ENCODE measurements at places on chromosomes 16 and 17.

DNA sequence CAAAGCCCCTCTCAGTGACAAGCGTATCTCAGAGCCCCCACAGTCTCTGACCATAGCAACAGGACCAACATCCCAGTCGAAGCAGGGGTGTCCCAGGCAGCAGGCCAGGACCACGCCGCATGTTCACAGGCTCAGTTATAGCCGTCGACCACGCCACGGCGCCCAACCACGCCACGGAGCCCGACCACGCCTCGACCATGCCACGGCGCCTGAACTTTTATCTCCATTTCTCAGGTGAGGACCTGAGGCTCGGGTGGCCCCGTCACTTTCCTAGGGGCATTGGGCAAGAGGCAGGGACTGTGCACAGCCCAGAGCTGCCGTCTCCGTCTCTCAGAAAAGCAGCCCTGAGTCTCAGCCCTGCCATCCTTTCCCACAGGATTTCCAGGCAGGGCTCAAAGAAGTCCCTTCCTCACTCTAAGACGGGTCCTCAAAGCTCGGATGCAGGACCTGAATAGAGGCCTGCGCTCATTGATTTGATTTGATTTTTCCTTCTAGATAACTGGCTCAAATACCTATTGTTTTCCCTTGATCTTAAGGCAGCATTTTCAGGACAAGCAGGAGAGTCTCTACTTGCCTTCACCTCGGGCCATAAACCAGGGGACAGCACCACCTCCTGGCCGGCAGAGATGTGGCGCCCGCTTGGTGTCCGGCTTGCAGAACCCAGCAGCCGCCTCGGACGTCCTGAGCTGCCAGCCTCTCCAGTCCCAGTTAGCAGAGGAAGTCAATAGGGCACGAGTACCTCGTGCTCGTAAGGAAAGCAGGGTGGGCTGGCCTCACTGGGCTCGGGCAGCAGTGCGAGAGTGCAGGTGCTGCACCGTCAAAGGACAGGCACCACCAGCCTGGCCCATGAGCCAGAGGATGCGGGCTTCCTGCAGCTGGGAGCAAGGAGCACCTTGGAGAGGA lies 38.8 kb downstream of the C16orf95 start:
- DNase-seq: peak; percentile 38

DNA sequence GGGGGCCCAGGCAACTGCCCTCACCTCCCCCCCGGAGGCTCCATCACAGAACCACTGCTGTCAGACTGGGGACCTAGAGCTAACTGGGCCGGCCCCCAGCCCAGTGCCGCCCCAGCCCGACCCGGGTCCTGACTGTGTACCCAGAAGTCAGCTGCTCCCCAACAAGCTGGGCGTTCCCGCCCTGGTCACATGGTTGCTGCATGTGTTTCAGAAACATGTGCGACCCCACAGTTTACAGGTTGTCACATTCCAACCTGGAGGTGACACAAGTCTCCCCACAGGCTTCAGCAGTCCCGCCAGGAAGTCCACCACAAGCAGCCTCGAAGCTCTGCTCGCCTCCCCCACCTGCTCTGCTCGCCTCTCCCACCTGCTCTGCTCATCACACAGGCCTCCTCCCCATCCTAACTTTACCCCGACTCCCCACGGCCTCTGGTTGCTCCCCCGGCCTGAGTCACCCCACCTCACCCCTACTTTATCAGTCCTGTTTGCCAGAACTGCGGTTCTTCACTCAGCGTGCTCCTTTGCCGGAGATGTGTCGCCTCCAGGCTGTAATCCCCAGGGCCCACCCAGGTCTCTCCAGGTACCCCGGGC lies 968 bp downstream of the MRPL28 start:
- no peak for DNase-seq

- DNase-seq: no peak
Measured at GRCh38 chr17:45287526-45288500, 25.9 kb upstream of the SPATA32 start.

DNA sequence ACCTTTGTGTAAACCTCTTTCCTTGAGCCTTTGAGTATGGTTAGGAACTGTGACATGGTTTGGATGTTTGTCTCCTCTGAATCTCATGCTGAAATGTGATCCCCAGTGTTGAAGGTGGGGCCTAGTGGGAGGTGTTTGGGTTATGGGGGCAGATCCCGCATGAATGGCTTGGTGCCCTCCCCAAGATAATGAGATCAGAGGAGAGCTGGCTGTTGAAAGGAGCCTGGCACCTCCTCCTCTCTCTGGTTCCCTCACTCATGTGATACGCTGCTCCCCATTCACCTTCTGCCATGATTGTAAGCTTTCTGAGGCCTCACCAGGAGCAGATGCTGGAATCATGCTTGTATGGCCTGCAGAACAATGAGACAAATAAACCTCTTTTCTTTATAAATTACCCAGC lies 1110.2 kb downstream of the CDH11 start:
- DNase-seq: no peak

DNA sequence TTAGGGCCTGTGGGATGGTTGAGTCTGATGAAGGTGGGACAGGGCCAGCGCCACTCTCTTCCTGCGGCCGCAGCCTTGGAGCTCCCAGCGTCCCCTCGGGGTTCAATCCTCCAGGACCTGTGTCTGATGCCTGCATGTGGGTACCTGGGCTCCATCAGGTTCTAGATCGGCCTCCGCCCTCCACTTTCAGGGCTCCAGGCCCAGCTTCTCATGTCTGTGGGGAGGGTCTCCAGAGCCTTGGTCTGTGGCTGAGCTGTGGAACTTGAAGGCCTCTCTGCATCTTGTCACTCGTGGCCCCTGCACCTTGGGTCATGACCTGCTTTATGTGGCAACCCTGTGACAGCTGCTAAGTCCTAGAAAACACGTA lies 89.8 kb upstream of the ZNF750 start:
- no peak for DNase-seq

- DNase-seq: no peak
Measured at GRCh38 chr17:2517539-2517938, 5.9 kb upstream of the METTL16 start.
